Muscle of leg (tissue), 16 donors: ENCODE measurements at places on chromosomes 11 and 22. TPM values are rescaled to one million over a fixed set of nuclear protein-coding genes. Genes with fewer than 3 reads are reported as not detected.

Gene CYTH4
- polyA plus RNA-seq: 6.7 TPM

DNA sequence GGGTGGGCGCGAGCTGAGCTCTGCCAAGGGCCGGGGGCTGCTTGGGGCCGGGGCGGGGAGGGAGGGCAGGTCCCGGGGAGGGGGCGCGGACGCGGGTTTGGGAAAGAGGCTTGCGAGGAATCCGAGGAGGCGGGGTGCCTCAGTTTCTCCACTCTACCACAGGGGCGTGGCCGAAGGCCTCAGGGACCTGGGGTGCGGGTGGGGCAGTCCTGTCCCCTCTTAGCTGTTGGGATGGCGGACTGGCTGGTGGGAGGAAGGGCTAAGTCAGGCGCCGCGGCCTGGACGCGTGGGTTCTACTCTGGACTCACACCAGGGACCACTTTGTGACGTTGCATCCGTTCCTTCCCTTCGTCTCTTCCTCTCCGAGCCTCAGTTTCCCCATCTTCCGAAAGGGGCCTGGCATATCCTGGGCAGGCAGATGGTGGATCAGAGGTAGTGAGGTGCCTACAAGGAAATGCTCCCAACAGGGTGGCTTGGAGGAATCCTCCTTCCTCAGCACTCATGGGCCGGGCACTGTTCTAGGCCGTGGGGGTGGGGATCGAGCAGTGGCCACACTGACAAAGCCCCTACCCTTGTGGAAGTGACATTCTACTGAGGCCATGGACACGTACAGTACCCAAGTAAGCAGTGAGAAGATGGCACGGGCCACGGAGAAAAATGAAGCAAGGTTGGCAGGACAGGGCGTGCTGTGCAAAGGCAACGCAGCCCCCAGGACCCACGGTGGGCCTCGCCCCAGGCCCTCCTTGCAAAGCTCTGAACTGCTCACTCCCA lies 13.2 kb downstream of the IGLL1 start:
- no peaks in the 10 kb centered on the region for H3K36me3 ChIP-seq
- no peak for DNase-seq
- H3K4me1 ChIP-seq: peaks cover 8% of the 10 kb centered on the region

GRCh38 chr11:99148352-99148751 lies 127.6 kb downstream of the CNTN5 start:
- no peaks in the 10 kb centered on the region for H3K36me3 ChIP-seq
- H3K4me3 ChIP-seq: no peak overlapping the region
- H3K4me1 ChIP-seq: no peaks in the 10 kb centered on the region
- H3K27me3 ChIP-seq: no peaks in the 10 kb centered on the region

GRCh38 chr11:65506772-65507505 lies 8.1 kb downstream of the MALAT1 start:
- peaks cover 47% of the 10 kb centered on the region for H3K36me3 ChIP-seq
- H3K4me3 ChIP-seq: no peak overlapping the region
- peak overlapping the region; percentile 100 for H3K27ac ChIP-seq
- H3K27me3 ChIP-seq: no peaks in the 10 kb centered on the region
- peak; percentile 77 for DNase-seq

GRCh38 chr11:44407211-44407996 lies 97.5 kb upstream of the ALX4 start:
- H3K27ac ChIP-seq: no peak overlapping the region
- peaks cover 42% of the 10 kb centered on the region for H3K4me1 ChIP-seq
- no peaks in the 10 kb centered on the region for H3K36me3 ChIP-seq
- H3K27me3 ChIP-seq: peaks cover 3% of the 10 kb centered on the region
- DNase-seq: peak; percentile 29
- H3K4me3 ChIP-seq: no peak overlapping the region

- H3K4me3 ChIP-seq: no peak overlapping the region
- no peak overlapping the region for H3K27ac ChIP-seq
- H3K4me1 ChIP-seq: no peaks in the 10 kb centered on the region
- no peaks in the 10 kb centered on the region for H3K27me3 ChIP-seq
Observed at GRCh38 chr11:108859510-108859909, 194.6 kb downstream of the DDX10 start.

DNA sequence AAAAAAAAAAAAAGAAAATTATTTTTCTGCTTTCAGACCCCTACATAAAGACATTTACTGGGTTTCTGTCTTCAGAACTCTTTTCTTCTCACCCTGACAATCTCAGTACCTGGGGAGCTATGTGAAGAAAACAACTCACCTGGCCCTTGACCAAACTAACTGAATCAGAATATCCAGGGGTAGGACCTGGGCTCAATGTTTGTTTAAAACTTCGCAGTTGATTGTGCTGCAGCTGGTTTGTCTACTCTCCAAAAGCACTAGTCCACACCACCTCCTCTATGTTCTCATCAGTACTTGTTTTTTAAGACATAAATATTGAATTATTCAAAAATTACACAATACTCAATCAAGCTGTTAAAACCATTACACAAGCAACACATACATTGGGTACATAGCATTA lies 34.8 kb downstream of the EIF3F start:
- no peak overlapping the region for H3K27ac ChIP-seq
- peaks cover 41% of the 10 kb centered on the region for H3K27me3 ChIP-seq
- peaks cover 9% of the 10 kb centered on the region for H3K4me1 ChIP-seq
- no peaks in the 10 kb centered on the region for H3K36me3 ChIP-seq
- no peak overlapping the region for H3K4me3 ChIP-seq

Gene NXPE1
- not detected for polyA plus RNA-seq

Gene IGSF9B
- 13.4 TPM for polyA plus RNA-seq

Gene BACE1
- polyA plus RNA-seq: 34.8 TPM

DNA sequence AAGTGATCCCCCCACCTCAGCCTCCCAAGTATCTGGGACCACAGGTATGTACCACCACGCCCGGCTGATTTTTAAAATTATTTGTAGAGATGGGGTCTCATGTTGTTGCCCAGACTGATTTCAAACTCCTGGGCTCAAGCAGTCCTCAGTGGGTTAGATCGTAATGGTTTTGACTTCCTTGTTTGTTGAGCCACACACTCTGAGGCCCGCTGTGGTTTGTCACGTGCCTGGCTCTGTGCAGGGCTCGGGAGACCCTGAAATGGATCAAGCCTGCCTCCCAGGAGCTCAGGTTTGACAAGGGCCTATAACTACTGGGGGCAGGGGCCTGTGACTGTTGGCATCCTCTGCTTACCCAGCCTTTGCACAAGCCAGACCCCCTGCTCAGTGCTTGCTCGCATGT lies 68.1 kb downstream of the MPPED1 start:
- no peak overlapping the region for H3K27ac ChIP-seq
- no peaks in the 10 kb centered on the region for H3K36me3 ChIP-seq
- H3K4me3 ChIP-seq: no peak overlapping the region
- H3K27me3 ChIP-seq: no peaks in the 10 kb centered on the region

DNA sequence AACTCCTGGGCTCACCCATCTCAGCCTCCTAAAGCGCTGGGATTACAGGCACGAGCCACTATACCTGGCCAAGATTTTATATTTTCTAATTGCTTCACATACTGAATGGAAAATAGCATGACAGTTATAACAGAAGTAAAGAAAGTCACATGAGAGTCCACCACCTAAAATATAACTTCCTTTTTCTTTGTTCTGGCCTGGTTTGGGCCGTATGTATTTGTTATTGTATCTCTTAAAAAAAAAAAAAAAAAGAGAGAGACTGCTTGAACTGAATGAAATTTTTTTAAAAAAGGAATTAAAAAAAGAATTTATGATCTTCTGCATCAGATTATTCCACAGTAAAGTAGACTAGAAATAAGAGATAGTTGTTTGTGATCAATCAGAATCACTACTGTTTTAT lies 86.0 kb upstream of the GRIK4 start:
- H3K4me3 ChIP-seq: no peak overlapping the region
- H3K27me3 ChIP-seq: no peaks in the 10 kb centered on the region
- H3K36me3 ChIP-seq: peaks cover 9% of the 10 kb centered on the region
- no peak overlapping the region for H3K27ac ChIP-seq
- no peaks in the 10 kb centered on the region for H3K4me1 ChIP-seq
- peak; percentile 23 for DNase-seq

DNA sequence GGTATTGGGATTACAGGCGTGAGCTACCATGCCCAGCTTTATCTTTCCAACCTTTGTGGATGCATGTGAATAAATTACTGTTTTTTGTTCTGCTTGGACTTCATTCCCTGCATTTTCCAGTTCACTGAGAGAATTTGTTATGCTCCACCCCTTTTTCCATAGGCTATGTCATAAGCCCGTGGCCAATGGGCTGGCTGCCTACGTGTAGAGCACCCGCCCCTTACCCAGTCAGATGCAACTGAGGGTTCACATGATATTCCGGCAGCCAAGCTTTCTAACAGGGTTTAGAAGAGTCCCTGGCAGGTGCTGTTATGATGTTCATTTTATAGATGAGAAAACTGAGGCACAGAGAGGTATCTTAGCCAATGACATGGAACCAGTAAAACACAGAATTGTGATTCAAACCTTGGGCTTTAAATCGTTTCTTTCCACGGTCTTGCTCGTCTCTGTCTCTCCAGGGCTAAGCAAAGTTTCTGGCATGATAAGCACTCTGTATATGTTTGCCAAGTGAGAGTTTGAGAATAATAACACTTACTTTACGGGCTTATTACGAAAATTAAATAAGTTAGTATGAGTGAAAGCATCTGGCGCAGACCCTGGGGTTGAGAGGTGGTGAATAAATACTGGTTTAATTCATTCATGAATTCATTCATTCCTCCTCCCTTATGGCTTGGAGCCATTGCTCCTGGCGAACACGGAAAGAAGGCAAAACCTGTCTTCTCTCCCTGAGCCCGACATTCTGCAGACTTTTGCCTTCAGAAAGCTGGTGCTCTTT lies 42.4 kb upstream of the RASD2 start:
- no peak overlapping the region for H3K4me3 ChIP-seq
- no peaks in the 10 kb centered on the region for H3K36me3 ChIP-seq
- H3K27me3 ChIP-seq: peaks cover 6% of the 10 kb centered on the region
- H3K4me1 ChIP-seq: no peaks in the 10 kb centered on the region
- no peak overlapping the region for H3K27ac ChIP-seq
- peak; percentile 20 for DNase-seq

DNA sequence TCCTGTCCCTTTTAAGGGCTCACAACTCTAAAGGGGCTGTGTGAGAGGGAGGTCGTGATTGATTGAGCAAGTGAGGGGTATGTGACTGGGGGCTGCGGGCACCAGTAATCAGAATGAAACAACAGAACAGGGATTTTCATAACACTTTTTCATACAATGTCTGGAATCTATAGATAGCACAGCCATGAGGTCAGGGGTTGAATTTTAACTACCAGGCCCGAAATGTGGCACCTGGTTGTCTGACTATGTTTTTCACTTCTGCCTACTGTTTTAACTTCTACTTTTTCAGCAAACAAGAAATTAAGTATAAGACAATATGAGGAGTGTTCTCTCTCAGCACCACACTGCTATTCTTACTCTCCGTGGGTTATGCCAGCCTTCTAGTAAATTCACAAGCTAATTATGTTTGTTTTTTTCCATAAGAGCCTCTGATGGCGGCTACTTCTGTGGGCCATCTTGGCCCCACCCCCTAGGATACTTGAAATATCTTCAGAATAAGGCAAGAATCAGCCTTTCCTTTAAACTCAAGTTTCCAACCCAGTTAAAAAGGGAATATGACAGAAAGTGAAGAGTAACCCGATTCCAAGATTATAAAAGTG lies 552.8 kb upstream of the CHORDC1 start:
- H3K36me3 ChIP-seq: no peaks in the 10 kb centered on the region
- no peaks in the 10 kb centered on the region for H3K4me1 ChIP-seq
- no peak for DNase-seq
- H3K27ac ChIP-seq: no peak overlapping the region

Gene LRRC32
- 27.7 TPM for polyA plus RNA-seq

DNA sequence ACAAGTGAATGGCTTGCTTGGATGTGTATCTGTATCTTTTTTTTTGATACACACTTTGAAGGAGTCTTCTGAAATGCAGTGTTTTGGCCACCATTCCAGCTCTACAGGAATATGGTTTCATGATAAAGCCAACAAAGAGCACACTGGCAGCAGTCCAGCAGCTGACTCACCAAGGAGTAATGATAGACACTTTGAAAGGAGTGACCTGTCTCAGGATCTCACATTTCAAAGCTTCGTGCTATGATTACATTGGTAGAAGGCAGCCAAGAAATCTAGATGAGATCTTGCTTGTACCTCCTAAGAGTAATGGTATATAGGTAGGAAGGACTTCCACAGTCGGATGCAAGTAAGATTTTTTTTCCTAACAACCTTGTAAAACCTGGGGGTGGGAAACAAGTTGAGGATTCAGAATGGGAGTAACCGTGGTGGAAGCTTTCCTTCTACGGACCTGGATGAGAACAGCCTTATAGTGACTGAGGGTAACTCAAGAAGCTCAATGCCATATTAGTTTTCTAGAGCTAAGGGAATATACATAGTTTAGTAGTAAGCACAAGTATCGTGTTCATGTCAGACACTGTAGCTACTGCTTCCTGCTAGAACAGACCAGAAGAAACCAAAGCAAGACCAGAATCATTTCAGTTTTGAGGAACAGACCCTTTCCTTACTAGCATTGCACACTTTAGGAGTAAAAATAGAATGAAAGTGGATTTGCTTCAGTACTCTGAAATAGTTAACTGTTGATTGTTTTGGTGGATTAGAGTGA lies 25.0 kb downstream of the MTMR3 start:
- H3K4me1 ChIP-seq: peaks cover 12% of the 10 kb centered on the region
- peak overlapping the region; percentile 66 for H3K27ac ChIP-seq
- H3K36me3 ChIP-seq: no peaks in the 10 kb centered on the region
- peak; percentile 82 for DNase-seq
- no peaks in the 10 kb centered on the region for H3K27me3 ChIP-seq

GRCh38 chr11:73292525-73292894 lies 15.6 kb upstream of the ARHGEF17 start:
- H3K4me1 ChIP-seq: peaks cover 33% of the 10 kb centered on the region
- H3K27ac ChIP-seq: no peak overlapping the region
- H3K36me3 ChIP-seq: no peaks in the 10 kb centered on the region
- no peak overlapping the region for H3K4me3 ChIP-seq
- no peaks in the 10 kb centered on the region for H3K27me3 ChIP-seq

DNA sequence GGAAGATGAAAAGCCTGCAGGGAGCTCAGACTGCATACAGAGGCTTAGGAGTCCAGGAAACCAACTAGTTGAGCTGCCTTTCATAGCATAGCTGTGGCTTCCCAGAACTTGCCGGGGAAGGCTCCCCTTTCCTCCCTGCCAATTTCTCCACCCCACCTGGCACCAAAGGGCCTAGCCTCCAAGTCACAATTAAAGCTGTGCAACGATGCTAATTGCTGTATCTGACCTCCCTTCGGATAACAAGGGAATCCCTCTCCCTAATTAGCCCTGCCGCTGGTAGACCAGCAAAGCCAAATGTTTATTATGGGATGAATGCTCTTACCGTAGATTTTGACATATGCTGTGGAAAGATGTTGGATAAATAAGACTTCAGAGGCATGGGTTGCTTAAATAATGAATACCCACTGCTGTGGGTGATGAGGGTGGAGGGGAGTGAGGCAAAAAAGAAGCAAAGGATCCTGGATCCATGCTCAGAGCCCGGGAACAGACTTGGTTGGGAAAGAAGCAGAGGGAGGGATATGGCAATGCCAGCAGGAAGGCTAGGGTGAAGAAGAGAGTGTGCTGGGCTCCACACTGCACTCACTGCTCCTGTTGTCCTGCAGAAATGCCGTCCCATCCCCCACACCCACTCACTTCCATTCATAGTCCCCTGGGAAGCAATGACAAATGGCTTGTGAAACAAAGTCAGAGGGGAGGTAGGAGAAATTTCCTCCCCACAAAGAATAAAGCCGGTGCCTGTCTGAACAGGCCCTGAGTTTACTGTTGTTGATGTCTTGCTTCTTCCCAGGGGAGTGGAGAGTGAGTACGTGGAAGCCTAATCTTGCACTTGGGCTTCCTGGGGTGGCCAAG lies 608.1 kb upstream of the CADM1 start:
- no peaks in the 10 kb centered on the region for H3K27me3 ChIP-seq
- no peaks in the 10 kb centered on the region for H3K36me3 ChIP-seq
- no peak overlapping the region for H3K4me3 ChIP-seq
- no peaks in the 10 kb centered on the region for H3K4me1 ChIP-seq
- no peak overlapping the region for H3K27ac ChIP-seq

- no peak overlapping the region for H3K27ac ChIP-seq
- peak; percentile 81 for DNase-seq
- no peaks in the 10 kb centered on the region for H3K36me3 ChIP-seq
- H3K4me1 ChIP-seq: peaks cover 21% of the 10 kb centered on the region
- no peak overlapping the region for H3K4me3 ChIP-seq
Observed at GRCh38 chr11:8225589-8226036, 38.1 kb downstream of the LMO1 start.
